ENCODE measurements at places on chromosomes 13 and 19.

DNA sequence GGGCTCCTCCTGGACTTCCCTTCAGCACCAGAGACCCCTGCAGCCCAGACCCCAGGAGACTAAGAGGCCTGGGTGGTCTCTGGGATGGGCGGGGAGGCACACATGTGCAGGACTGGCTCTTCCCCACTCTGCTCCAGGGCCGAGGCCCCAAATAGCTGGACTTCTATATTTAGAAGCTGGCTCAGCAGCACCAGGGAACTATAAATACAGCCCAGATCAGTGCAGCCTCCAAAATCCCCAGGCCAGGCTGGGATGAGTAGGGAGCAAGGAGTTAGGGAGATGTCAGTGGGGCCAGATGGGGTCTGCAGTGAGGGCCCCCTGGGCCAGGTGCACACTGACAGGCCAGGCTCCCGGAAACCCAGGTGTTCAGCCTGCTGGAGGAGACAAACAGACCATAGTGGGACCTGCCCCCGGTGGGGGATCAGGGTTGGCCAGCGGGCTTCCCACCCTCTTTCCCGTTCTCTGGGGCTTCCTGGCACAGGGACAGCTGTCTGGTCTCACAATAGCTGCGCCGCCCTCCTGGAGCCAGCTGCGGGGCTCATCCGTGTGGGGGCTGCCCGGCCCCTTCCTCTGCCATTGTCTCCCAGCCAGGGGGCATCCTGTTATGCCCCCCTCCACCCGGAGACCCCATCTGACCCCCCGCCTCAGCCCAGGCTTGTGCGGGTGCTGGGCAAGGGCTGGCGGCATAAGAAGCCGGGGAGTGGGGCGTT, 5.5 kb upstream of the ADGRE5 start:
- DNase-seq = no peak

DNA sequence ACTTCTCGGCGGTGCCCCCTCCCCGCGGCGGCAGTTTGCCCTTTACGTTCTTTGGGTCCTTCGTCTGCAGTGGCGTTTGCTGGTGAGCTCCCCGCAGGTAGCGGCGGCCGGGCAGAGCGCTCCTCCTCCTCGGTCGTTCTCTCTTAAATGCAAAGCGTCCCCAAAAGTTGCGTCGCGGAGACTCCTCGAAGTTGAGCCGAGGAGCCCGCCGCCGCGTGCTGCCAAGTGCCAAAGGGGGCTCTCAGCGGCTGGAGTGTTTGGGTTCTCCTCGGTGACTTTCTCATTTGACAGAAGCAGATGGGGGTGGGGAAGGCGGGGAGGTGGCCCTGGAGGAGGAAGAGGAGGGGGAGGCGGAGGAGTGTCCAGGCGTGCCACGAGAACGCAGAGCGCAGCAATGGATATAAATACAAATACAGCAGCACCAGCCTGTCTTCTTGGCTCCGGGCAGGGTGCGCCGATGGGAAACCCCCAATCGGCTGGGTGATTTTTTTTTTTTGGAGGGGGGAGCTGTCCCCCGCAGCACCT, at the start of gene SOX21:
Gene SOX21 (minus strand): TSS at position 259 of the 525 bp plus-strand sequence. CDS start 496 bp downstream, outside the sequence.
- DNase-seq = peak; percentile 45

- DNase-seq = no peak
Measured at GRCh38 chr13:23986619-23987018, 89.3 kb upstream of the C1QTNF9B start.

DNA sequence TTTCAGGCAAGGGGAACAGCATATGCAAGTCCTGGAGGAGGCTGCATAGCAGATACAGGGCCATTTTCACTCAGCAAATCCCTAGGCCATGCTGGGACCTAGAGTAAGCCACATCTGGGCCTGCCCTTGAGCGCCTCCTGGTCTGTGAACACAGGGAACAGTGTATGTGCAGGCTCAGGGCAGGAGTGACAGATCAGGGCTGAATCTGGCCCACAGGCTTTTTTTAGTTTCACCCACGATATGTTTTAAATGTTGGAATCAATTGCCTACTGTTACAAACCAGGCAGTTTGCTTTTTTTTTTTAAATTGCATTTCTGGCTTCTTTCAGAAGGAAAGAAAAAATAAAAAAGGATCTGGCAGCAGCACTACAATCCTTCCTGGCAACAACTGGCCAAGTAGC, 1.5 kb upstream of the TMEM145 start:
- DNase-seq = no peak

- no peak for DNase-seq
Measured at GRCh38 chr13:110294146-110294545, 12.8 kb downstream of the COL4A1 start.

- DNase-seq = no peak
Measured at GRCh38 chr19:7507884-7508283, 8.0 kb upstream of the ZNF358 start.

DNA sequence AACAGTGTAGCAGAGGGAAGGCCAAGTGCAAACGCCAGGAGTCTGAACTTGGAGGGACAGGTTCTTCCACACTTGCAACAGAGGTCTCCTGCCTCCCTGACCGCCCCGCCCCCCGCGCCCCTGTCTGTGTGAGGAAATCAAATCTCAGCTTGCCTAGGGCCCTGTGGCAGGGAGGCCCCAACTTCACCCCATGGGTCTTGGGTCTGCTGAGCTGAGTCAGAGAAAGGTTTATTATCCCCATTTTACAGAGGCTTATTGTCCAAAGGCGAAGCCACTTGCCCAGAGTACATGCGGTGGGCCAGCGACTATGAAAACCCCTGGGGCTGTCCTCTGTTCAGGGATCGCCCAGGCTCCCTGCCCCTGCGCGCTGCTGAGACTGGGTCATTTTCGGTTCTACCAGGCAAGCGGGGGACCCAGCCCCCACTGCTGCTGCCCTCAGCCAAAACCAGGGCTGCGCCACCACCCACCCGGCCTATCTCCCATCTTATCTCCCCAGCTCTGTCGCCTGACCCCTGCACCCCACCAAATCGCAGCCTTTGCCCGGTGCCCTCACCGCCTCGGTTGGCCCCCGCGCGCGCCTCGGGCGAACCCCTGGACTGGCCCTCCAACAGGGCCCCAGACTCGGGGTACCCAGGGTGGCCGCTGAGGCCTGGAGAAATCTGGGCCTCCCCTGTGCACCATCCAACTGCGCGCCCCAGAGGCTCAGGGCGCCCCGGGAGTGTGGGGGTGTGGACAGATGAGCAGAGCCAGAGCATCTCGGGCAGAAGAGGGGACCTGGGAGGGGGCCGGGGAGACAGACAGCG, 850 bp upstream of the CERS4 start:
- peak; percentile 34 for DNase-seq

- no peak for DNase-seq
Measured at GRCh38 chr13:113862931-113863523, 849 bp downstream of the GAS6 start.

Measured in substantia nigra (tissue), 51 donors.